ENCODE measurements at places on chromosomes 2 and 18.
A peak's percentile ranks its signal among the peaks of the same experiment; 100 is the strongest.

DNA sequence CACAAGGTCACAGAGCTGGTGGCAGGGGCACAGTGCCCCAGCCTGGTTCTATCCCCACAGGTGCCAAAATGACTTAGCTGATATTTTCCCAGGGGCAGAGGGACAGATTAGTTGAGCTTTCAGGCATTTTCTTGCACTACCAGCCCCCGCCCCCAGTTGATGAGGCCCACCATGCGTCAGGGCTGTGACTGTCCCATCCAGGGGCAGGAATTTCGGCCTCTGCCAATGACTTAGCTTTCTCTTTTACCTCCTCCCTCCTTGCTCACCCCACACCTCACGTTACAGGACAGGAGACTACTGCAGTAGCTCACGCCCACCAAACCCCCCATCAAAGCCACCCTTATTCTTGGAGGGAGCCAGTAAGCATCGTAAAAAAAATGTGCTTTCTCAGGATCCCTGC, 31.5 kb downstream of the MRO start:
- DNase-seq: no peak

- no peak for DNase-seq
Observed at GRCh38 chr2:121211251-121211650, 73.8 kb downstream of the TFCP2L1 start.

- DNase-seq: no peak
Observed at GRCh38 chr2:208496129-208496528, 89.5 kb downstream of the PTH2R start.

- DNase-seq: no peak
Observed at GRCh38 chr2:45882707-45883602, 231.5 kb downstream of the PRKCE start.

GRCh38 chr2:70511971-70512729, 41.5 kb downstream of the TGFA start:
- no peak for DNase-seq

DNA sequence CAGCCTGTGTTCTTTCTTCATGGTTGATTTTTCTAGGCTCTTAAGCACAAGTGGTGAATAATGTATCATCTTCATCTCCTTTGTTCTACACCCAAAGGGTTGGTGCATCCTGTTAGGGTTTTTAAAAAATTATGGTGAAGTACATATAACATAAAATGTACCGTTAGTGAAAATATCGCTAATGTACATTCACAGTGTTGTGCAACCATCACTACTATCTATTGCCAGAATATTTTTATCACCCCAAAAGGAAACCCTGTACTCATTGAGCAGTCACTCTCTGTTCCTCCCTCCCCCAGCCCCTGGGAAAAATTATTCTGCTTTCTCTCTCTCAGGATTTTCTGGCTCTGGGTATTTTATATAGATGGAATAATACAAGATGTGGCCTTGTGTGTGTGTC, 98.5 kb downstream of the PRKCE start:
- no peak for DNase-seq

- DNase-seq: peak; percentile 68
Observed at GRCh38 chr18:78986018-78986481, 6.4 kb downstream of the SALL3 start.

DNA sequence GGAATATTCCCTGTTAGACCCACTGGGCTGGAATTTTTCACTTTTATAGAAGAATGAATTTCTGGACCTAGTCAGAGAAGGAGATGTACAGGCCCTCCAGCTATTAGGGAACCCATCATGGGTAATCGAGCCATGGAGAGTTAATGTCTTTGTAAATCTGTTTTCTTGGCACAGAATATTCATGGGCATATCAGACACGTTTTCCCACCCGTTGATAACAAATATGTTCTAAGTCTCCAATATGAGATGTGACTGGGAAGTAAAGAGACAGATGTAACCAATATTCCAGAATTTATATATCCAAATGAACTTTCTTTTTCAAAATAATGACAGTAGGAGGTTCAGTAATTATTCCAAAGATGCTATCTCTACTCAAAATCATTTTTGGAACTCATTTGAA, 38.7 kb downstream of the CCDC85A start:
- no peak for DNase-seq

- no peak for DNase-seq
Observed at GRCh38 chr2:107808959-107809358, 17.7 kb upstream of the RGPD4 start.

GRCh38 chr2:72824224-72824842, 1.5 kb downstream of the EXOC6B start:
- no peak for DNase-seq

DNA sequence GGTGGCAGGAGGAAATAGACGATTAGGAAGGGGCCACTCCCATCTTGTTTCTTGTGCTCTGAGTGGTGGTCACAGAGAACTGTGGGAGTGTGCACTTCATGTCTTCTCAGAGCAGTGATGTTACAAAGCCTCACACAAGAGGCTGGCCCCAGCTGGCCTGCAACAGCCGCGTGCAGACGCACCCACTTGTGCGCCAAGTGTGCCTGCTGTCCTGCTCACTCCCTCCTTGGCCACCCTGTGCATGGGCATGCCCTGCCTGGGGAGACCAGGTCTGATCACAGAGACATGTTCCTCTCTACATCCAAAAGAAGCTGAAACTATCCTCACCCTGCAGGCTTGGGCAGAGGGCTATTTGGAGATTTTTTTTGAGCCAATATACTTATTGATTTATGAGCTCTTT, 108.4 kb downstream of the MRO start:
- no peak for DNase-seq

DNA sequence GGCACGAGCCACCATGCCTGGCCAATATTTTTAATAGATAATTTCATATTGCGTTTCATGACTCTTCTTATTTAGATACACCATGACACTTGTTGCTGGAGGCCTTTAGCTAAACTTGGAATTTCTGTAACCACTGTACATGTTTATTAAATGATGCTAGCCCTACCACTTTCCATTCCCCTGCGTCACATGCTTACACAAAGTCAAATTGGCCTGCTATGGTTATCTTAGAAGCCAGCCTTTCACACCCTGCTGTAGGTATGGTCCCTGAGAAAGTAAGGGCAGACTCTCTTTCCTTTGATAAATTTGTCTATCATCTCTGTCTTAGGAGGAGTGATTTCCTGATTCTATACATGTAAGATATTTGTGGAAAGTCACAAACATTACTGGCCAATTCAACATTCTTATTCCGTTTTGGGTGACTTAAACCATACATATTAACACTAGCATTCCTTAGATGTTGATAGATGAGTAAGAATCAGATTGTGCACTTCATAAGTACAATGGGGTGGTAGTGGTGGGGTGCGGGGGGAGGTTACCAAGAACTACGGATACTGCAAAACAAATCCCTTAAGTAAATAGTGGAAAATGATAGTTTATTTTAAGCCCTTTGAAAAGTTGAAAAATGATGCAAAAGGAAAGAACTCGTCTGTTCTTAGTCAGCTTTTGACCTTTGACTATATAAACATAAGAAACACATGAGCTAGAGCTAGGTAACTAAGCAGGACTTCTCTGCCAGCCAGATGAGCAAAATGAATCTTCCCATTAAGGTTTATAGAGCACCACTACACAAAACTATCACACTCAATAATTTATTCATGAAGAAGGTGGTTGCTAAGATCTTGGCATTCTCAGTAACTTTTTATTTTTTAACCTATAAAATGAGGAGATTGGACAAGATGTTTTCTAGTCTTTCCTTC, 7.9 kb upstream of the NDUFV2 start:
- DNase-seq: no peak

- no peak for DNase-seq
Observed at GRCh38 chr2:55877087-55877436, 46.5 kb downstream of the EFEMP1 start.

DNA sequence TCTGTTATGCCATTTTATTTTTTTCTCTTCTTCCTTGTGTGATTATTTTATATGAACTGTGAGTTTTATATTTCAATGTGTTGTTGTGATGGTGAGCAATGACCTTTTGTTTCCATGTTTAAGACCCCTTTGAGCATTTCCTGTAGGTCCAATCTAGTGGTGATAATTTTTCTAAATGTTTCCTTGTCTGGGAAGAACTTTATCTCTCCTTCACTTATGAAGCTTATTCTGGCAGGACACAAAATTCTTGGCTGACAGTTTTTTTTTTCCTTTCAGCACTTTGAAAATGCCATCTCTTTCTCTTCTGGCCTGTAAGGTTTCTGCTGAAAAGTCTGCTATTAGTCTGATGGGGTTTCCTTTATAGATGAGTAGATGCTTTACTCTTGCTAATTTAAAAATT, 53.2 kb downstream of the G6PC2 start:
- DNase-seq: no peak

DNA sequence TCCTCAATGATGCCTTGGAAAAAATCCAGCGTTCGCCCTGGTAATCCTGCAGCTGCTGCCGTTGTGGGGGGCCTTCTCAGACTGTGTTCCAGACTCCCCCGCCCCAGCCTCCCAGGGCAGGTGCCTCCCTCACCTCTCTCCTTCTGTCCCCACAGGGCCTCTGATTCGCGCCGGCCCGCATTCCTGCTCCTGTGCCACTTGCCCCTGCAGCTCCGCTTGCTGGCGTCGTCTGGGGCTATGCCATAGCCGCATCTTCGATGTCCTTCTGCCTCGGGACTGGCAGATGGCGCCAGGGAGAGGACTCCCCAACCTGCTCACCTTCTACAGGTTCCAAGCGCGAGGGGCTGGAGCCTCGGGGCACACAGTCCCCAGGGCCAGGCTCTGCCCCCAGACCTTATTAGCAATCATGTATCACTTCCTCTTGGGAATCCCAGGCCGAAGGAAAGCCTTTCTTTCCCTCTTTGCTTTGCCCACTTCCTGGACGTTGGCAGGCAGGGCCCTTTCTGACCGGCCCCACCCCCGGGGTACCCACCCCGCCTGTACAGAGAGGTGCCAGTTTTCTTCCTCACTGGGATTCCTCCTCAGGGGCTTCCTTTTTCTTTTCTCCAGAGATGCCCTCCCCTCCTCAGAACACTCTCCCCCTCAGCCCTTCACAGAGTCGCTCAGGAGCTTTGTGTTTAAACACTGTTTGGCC, 4.4 kb downstream of the SPATA3 start:
- DNase-seq: no peak

DNA sequence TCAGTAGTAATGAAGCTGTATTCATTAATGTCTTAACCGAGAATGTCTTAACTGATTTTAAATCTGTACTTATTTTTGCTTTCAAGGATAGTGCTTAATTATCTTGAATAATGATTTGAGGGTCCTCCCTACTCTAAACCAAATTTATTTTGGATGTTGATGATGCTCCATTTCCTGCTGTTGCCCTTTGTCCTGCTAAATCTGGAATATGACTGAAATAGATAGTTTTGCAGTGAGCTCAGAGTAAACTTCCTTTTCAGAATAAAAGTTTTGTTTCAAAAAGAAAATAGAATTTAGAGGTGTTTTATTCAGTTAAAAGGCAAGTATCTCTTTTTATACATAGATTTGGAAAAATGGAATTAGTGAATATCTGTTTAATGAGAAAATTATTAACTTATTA, 8.1 kb downstream of the NBEAL1 start:
- no peak for DNase-seq

DNA sequence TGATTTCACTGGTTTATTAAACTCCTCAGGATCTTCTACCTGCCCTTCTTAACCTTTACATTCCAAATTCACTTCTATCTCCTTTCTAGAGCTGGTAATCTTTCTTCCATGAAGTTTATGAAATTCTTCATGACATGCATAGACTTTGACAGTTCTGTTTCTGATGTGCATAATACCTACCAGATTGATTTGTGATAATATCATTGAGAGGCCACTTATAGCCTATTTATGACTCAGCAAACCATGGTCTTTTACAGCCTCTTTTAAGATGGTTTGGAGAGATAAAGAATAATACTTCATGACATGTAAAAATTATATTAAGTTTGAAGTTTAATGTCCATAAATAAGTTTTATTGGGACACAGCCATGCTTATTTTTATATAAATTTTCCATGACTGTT, 14.0 kb downstream of the SCN2A start:
- DNase-seq: no peak

DNA sequence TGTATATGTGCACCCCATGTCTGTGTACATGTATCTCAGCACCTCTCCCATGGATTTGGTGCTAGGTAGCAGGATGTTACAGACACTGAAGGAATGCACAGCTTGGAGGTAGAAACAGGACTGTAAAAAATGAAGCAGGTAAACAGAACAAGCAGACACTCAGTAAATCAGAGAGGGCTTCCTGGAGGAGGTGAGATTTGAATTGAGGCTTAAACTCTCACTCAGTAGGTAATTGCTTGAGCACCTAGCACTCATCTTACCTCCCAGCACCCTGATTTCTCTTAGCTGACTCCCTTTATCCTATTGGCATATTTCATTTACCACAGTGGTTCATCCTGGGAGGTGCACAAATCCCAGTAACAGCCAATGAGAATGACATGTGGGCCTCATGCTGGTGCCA, 537.9 kb upstream of the RAB6C start:
- no peak for DNase-seq

GRCh38 chr2:235383272-235383843, 110.5 kb upstream of the AGAP1 start:
- DNase-seq: no peak

DNA sequence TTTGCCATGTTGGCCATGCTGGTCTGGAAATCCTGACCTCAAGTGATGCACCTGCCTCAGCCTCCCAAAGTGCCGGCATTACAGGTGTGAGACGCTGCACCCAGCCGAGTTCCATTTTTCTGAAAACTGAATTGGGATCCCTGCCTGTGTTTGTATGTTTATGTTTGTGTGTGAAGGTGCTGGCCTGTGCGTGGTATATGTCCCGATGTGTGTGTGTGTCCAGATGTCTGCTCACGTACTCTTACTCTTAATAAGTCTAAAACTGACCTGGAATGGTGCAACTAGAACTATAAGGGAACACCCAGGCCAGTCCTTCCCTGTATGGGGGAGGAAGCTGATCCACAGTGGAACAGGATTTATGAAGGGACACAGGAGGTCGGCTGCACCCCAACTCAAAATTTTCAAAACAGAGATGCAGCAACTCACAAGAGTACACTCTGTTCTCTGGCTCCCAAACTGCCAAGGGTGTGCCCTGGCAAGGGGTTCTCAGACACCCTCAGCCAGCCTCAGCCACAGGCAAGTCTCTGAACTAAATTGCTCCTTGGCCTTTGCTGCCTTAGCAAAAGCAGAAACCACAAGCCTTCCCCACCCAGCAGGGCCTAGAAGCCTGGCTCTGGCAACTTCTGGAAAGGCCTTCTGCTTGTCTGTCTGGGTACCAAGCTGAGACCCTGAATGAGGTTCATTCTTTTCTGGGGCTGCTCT, 36.5 kb downstream of the RHOB start:
- no peak for DNase-seq

DNA sequence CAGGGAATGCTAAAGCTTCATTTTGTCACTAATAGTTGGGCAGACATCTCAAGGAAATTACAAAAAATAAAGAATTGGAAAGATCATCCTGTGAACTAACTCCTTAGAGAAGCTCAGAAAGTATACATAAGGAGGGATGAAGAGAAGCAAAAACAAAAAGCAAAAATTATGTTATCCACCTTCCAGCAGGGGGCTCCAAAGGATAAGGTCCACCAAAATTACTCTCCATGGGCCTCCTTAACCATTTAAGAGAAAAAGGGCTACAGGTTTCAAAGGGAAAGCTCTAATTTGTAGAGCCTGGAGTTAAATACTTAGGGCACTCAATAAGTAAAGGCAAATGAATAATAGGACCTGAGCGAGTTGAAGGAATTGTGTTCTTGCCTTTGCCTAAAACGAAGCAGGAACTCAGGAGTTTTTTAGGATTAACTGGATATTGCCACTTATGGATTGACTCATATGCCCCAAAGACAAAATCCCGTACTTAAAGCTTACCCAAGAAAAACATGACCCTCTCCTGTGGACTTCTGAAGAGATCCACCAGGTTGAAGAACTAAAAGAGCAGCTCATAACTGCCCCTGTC, 1167.9 kb downstream of the DSC3 start:
- DNase-seq: no peak

- DNase-seq: no peak
Observed at GRCh38 chr18:22223254-22223964, 54.0 kb downstream of the GATA6 start.

GRCh38 chr2:232890896-232891601, 21.0 kb downstream of the SNORC start:
- peak; percentile 59 for DNase-seq

Measured in right kidney (tissue), 9 donors.